ENCODE measurements at places on chromosomes 1 and 21.

DNA sequence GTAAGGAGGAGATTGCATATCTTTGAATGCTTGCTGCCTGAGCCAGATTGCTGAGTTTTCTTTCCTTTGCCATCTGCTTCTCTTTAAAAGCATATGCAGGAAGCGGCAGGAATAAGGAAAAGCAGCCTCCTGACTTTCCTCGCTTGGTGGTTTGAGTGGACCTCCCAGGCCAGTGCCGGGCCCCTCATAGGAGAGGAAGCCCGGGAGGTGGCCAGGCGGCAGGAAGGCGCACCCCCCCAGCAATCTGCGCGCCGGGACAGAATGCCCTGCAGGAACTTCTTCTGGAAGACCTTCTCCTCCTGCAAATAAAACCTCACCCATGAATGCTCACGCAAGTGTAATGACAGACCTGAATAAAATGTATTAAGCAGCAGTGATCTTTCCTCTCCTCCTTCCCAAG, 1.5 kb downstream of the CORT start:
- no peak for DNase-seq

GRCh38 chr1:56060906-56061305, 518.5 kb downstream of the PLPP3 start:
- DNase-seq, result no peak

GRCh38 chr1:86214605-86215004, 58.0 kb upstream of the COL24A1 start:
- no peak for DNase-seq

- no peak for DNase-seq
Observed at GRCh38 chr1:3548156-3548893, 63.0 kb downstream of the MEGF6 start.

GRCh38 chr1:109164538-109164937, 49.2 kb upstream of the SARS1 start:
- DNase-seq, result no peak

DNA sequence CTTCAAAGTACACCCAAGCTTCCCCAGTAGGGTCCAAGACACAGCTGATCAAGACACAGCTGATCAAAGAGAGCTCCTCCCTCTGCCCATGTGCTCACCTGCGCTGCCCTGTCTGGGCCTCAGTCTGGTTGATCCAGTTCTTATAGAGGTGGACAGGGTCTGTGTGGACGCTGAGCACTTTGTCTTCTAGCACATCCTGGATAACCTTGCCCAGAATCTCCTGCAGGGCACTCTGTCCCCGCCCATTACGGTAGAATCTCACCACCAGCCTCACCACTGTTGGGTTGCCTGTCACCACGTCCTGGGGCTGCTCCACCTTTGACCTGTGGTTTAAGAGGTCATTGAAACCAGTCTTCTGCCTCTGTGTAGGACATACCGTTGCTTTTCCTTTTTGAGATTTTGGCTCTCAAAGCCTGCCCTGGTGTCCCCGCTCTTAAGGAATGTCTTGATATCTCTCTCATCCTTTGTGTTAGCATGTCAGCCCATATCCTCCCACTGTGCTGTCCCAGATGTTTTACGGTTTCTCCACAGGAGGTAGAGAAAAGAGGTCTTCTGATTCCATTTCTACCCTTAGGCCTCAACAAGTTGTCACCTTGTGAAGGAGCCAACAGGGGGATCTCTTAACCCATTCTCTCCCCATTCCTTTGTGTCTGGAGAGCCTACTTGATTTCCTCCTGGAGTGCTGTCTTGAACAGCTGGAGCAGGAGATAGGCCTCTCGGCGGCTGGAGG, 33.5 kb downstream of the IQGAP3 start:
- DNase-seq, result no peak

DNA sequence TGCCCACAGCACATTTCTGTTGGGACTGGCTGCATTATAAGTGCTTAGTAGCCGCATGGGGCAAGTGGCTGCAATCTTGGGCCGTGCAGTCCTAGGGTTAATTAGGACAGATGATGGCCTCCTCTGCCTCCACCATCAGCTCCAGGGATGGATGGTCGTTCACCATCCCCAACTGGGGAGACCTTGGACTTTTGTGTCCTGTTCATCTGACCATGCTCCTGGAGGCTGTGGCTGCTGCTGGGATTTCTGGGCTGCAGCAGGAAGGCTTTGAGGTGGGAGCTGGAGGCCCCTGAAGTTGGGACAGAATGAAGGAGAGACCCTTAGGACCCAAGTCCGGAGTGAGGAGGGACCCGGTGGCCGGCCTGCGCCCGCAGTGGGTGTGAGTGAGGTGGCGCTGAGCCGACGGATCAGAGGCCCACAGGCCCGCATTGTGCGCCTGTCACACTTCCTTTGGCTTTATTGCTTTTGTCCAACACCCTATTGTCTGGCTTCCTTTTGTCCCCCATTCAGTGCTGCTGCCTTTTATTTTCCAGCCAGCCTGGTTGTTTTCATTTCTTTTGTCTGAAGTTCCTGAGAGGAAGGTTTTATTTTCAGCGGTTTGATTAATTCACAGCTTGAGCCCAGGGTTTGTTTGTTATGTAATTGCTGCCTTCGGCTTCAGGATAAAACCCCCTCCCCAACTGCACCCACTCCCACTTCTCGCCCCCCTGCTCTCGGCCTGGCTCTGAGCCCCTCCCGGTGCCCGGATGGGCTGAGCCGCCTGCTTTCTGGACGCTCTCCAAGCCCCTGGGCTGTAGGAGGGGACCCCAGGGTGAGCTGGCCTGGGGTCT, 35.6 kb downstream of the SOX13 start:
- peak; percentile 79 for DNase-seq

GRCh38 chr21:26055010-26055409, 115.6 kb downstream of the APP start:
- no peak for DNase-seq

- no peak for DNase-seq
Observed at GRCh38 chr1:236841341-236841740, 46.2 kb downstream of the MTR start.

DNA sequence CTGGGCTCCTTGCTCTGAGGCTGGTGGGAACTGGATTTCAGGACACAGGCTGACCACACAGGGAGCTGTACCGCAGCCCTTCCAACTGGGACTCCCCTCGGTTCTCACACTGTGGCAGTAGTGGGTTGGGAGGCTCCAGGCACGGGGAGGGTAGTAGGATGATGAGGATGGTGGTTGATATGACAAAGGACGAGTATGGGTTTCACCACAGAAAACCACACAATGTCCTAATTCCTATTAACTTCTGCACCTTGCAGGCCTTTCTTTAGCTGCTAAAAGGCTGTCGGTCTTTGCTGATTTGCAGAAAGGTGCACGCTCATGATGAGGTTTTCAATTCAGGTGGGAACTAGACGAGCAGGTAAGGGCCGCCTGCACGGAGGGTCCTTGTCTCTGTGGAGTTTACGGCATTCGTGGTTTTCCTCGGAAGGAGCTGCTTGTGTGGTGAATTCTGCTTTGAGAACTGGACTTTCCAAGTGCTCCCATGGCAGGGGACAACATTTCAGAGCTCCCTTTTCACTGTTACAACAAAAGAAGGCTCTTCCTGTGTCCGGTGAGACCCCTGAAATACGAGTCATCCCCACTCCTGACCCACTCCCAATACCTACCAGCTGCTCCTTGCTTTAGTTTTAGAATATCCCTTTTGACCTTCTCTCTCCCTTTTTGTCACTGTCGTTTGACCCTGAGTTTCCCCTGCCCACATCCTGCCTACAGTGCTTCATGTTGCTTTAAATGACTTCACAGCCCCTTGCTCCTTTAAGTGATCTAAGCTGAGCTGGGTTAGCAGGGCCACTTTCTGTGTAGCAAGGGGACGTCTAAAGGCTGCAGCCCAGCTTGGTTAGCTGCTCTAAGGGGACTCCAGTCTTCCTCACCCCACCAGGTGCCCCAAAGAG, 125.1 kb downstream of the MRPS6 start:
- no peak for DNase-seq

DNA sequence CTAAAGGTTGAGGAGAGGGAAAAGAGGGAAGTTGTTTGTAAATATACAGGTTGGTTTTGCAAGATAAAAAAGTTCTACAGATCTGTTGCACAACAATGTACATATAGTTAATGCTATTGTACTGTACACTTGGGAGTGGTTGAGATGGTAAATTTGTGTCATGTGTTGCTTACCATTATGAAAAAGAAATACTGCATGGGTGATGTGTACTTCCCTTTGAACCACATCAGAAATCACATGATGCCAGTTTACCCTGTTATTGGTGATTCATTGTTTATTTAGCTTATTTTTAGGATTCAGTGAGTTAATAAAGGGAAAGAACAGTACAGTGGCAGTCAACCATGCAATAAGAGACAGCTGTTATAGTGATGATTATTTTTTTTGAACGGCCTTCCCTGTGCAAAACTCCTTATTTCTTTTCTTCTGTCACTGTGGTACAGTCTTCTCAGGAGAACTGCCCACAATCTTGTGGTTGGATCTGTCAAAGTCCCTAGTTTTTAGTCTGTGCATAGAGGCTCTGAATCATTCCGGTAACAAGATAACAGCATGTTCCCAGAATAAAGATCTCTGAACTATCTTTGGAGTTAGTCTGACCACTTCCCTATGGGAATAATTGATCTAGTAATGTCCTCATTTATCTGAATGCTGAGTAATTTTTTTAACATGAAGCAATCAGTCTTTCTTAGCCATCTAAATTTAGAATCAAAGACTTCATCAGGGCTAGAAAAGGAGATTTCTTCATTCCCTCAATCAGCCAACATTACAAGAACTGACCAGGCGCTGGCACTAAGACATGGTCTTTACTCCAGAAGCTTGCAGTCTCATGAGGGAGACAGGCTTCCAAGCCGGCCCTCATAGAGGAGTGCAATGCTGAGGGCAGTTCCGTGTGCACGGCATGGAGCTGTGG, 84.2 kb downstream of the SH3GLB1 start:
- DNase-seq, result no peak

DNA sequence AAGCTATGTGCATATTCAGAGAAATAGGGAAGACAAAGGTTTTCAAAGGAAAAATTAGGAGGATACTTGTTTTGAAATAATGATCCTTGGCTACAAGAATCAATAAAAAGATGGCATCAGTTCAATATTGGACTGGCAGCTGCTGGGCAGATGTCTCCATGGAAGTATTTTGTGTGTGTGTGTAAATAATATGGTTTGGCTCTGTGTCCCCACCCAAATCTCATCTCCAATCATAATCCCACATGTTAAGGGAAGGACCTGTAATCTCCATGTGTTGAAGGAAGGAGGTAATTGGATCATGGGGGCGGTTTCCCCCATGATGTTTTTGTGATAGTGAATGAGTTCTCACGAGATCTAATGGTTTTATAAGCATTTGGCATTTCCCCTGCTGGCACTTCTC, 40.4 kb upstream of the LRRC7 start:
- no peak for DNase-seq

DNA sequence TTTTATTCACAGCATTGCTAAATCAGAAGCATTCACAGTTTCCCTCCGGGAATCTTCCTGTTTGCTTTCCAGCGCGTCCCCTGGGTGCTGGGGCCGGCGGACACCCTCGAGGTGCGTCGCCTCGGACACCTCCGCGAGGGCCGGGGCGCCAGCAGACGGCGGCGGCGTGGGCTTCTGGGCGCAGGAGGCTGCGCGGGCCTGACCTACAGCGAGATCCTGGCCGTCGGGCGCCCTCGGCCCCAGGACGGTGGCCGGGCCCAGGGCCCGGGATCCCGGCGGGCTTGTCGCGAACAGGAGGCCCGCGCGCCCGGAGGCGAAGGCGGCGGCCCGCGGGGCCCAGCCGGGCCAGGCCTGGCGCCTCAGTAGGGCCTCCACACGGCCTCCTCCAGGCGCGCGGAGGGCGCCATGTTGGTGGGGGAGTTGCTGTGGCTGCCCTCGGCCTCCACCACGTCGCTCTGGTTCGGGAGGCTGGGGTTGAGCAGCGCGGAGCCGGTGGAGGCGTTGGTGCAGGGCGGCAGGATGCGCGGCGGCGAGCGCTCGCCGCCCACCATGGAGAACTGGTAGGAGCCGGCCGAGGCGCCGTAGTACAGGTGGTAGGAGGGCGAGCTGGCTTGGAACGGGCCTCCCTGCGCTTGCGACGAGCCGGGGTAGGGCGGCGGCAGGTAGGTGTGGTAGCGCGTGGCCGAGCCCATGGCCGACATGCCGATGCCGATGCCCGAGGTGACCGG, 123.1 kb downstream of the CLIC6 start:
- peak; percentile 43 for DNase-seq

DNA sequence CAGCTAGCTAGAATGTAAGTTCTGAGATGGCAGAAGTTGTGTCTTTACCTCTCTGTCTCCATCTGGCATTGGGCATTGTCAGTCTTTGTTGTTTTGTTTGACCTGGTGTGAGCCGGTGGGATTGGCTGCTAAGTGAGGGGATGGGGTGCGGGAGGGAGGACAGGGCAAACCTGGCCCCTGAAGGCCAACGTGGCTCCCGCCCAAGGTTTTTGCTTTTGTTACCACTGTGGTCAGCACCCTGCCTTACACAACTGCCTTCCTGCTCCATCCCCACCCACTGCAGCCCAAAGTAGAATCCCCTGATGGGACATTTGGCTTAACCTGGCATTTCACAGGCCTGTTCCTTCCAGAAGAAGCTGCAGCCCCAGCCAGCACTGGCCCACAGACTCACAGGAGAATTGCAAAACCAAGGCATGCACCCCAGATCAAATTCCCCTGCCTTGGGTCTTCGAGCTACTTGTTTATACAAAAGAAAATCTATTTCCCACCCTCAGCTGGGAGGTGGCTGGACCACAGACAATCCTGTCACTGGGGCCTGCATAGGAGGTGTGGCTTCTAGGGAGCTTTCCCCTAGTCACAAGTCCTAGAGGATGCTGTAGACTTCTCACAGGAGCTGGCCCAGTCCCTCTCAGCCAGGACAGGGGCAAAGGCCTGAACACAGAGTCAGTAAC, 147.5 kb downstream of the TRABD2B start:
- no peak for DNase-seq

GRCh38 chr1:226600254-226600653, 51.7 kb downstream of the STUM start:
- no peak for DNase-seq

DNA sequence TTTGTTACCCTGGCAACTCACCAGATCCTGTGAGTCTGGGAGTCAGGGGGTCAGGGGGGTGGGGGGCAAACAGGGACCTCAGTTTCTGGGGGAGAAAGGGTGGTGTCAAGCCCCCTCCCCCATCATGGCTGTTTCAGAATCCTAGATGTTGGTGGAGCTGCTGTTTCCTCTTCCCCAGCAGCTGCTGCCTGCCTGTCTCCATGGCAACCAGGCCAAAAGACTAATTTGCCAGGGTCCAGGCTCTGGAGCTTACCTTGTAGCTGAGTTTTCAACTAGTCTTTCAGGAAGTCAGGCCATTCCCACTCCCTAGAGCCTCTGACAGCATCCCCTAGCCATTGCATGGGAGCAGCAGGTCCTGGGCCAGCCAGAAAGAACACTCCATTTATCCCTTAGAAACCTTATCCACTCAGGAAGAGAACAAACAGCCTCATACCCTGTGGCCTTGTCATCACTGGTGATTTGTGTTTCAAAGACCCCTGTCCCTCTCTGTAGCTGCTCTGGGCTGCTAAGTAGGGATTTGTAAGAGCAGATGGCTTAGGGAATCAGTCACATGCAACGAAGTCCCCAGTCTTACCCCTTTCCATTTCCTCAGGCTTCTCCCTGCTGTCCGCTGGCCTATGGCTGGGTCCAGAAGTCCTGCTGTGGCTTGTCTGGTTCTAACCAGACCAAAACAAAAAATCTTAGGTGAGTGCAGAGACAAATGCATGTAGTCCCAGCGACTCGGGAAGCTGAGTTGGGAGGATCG, 21.5 kb upstream of the STMN1 start:
- DNase-seq, result peak; percentile 62

GRCh38 chr1:235326719-235327558, 1.0 kb downstream of the ARID4B start:
- DNase-seq, result peak; percentile 41

Data from H9 (cell line).